ENCODE measurements at places on chromosomes 11 and 22. TPM values are rescaled to one million over a fixed set of nuclear protein-coding genes. Genes with fewer than 3 reads are reported as not detected.

DGAT2 gene
- 1.2 TPM for total RNA-seq

LRRC55 gene
- total RNA-seq, result not detected

EIF1AD gene
- 41.3 TPM for total RNA-seq

DNA sequence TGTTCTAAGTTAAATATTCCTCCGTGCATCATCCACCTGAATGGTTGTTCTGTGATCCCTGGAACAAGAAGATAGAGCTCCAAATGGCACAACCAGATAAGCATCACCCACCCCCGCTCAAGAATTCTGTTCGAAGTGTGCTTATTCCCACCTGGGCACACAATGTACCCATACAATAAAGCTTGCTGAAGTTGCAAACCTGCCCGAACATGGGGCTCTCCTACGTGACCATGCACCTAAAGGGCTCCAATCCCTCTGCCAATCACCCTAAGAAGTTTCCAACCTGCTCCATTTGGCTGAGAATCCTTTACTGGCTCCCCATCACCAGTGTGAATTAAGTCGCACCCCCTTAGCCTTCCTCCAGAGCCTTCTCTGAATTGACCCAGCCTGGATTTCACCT is 1157.4 kb downstream of the TBC1D22A start:
- no peak for DNase-seq

- DNase-seq, result no peak
Observed at GRCh38 chr11:62710001-62710345, 2.5 kb downstream of the GNG3 start.

- peak; percentile 47 for DNase-seq
Observed at GRCh38 chr22:38080850-38081635, 2.9 kb downstream of the SLC16A8 start.

- peak; percentile 69 for DNase-seq
Observed at GRCh38 chr11:123062892-123063825, 1.2 kb upstream of the HSPA8 start.

GRCh38 chr11:128936606-128937251 is 5.9 kb downstream of the TP53AIP1 start:
- DNase-seq, result no peak

GRCh38 chr11:68353669-68354068 is 41.3 kb downstream of the LRP5 start:
- DNase-seq, result no peak

Data from myocyte (in vitro differentiated cells).